Stimulated activated CD4-positive, alpha-beta T cell treated with anti-CD3 and anti-CD28 coated beads, Interleukin-4, amount 100 ng/mL, for 48 hours (primary cell): ENCODE measurements at places on chromosomes 12 and 14.

- DNase-seq = no peak
These were observed 48.4 kb downstream of the GTF2A1 start for GRCh38 chr14:81172353-81172752.

DNA sequence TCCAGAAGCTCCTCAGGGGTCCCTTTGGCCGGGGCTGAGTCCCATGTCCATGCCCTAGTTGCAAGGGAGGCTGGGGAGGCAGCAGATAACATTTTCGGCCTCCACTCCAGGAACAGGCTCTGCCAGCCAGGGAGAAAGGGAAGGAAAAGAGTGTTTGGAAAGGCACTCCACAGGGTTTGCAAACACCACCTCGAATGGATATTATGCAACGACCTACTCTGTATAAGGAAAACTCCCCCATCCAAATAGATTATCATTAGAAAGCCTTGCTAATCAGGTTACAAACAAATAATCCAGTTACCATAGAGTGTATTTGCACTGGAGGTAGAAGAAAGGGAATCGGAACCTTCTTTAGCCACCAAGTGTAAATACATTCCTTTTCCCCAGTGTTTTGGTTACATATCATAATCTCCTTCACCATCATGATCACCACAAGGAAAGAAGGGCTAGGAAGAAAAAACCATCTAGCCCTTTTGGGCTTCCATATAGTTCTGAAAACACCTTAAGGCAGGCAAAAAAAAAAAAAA, 40.4 kb downstream of the TMCC3 start:
- DNase-seq = no peak

- DNase-seq = no peak
These were observed 4.9 kb downstream of the ATP5MC2 start for GRCh38 chr12:53670971-53671370.

DNA sequence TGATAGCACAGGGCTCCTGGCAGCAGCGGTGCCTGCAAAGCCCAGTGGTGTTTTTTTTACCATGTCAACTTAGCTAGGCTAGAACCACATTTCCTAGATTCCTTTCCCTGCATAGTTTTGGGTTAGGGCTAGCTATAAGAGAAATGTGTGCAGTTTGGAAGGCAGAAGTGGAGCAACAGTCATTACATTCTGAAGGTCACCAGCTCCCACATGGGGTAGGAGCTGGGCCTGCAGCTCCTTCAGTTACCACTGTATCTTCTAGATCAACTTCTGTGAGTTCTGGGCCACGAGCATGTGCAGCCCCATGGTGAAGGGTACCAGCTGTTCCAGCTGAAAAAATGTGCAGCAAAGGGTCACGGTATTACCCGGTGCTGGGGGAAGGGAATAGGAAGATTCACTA, 2.3 kb upstream of the SLC25A3 start:
- DNase-seq = no peak

GRCh38 chr14:77067632-77068516, 30.2 kb upstream of the CIPC start:
- peak; percentile 42 for DNase-seq

GRCh38 chr12:32742133-32742532, 13.6 kb downstream of the YARS2 start:
- no peak for DNase-seq

DNA sequence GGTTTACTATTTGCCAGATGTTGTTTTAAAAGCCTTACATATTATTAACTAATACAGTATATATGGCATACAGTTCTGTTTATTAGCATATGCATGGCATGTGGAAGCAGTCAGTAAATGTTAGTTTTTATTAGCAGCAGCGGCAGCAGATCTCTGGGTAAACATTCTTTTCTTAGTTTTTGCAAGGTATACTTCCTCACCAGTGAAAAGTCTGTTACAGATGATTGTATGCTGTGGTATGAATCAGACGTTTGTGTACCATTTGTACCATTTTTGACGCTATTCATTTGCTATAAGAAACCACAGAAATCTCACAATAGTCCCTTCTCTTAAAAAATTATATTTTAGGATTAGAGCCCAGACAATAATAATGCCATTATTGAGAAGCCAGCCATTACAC, 17.8 kb downstream of the STK38L start:
- DNase-seq = no peak

DNA sequence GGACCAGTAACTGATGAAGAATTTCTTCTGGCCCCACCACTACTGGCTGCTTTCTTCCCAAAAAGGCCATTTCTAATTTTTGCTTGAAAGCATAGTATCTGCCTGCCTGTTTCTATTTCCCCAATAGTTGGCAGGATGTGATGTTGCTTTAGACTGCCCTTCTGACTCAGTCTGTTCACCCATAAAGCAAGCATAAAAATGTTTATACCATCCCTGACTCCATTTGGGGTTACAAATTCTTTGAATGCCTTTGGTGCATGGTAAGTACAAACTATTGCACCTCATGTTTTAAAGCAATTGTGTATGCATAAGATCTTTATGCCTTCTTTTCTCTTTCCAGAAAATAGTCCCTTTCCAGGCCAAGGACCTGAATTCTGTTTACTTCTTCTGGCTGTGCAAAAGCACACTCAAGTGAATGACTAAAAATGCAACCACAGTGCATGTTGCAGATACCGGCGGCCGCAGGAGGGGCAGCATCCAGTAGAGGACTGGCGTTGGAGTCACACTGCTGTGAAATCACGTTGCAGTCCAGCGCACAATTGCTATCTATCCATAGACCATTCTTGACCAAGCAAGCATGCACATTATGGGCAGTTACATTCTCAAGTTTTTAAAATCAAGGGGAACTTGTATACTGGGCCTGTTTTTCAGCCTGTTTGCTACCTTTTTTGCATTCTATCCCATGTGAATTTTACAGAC, 82.4 kb downstream of the SLC5A8 start:
- DNase-seq = no peak

DNA sequence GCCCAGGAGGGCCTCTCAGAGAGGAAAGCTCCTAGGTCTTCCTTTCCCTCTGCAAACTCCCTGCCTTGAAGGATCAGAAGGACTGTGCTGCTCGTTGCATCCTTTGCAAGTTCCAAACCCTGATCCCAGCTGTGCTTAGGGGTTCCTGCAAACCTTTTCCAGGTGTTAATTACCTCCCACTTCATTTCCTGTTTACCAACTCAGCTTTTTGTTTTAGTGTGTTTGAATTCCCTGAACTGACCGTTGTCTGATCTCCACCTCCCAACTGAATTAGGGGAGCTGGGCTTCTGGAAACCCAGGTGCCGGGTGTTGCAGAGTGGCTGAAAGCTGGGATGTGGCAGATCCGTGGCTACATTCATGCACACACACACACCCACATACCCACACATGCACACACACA, 20.6 kb upstream of the BDKRB1 start:
- DNase-seq = no peak

DNA sequence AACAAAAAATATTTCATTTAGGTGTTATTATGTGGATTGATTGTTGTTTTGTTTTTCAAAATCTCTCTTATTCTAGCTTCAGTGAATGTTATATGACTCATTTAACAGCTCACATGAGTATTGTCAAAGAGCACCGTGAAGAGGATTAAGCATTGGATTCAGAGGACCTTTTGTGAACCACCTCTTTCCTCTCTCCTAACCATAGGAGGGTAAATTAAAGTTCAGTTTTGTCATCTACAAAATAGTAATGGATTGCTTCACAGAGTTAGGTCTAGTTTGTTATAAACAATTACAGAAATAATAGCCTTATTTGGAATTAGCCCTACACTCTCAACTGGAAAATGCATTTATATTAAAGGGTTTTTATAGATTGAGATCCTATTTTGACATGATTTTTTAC, 962 bp upstream of the KERA start:
- DNase-seq = no peak

GRCh38 chr12:128600886-128601285, 222.9 kb downstream of the SLC15A4 start:
- DNase-seq = no peak

DNA sequence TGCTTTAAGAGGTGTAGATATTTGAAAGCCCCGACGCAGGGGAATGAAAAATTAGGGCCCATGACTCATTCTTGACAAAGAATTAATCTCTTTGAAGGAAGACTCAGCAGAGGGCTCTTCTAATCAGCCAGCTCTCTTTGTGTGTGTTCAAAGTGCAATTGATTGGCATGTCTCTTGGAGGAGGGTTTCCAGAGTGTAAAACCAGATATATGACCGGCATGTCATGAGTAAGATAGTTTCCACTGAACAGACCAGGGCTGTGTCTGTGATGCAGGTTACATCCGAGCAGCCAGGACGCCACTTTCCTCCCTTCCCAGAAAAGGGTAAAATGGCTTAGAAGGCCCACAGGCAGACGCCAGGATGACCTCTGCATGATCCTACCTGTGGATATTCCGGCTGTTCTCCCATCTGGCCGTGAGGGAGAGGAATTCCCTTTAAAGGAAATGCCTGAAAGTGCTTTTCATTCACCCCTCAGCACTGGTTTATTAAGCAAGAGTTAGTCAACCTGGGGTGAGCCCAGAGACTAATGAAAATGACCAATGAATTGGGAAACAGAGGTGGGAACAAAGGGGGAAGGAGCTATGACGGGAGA, 7.2 kb upstream of the KRT75 start:
- no peak for DNase-seq

DNA sequence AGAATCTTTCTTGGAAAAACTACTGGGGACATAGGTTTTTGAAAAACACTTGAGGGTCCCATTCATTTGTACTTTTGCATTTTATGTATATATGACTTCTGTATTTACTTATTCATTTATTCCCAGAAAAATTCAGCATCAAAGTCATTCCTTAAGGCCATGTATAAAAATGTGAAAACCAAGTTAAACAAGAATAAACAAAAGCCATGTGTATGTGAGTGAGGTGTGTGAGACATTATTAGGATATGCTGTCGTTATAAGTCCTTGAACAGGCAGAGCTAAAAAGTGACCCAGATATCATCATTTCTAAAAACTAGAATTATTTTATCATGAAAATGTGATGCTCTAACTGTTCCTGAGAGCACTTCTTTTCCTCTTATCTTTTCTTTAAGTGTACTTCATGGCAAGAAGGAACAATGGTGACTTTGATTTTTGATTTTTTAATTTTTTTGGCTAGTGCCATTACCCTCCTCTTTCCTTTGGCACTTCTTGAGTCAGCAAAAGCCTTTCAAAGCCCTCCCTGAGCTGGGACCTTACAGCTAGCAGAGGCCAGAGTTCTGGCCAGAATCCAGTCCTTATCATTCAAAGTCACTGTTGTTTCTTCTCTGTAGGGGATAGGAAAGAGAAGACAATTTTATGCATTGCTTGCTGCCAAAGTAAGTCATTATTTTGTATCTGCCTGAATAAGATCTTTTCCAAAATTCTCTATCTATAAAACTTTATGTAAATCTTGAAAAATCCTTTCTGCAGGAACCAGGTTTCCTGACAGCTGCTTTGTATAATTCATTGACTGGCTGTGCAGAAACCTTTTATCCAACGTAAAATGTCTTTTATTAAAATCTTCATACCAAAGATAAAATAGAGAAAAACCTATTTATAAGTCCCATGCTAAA, 419.7 kb upstream of the PRICKLE1 start:
- no peak for DNase-seq

- no peak for DNase-seq
These were observed 196.2 kb downstream of the CACNA1C start for GRCh38 chr12:2248901-2249381.

- DNase-seq = no peak
These were observed 299.8 kb upstream of the PRKD1 start for GRCh38 chr14:30227436-30227835.

- DNase-seq = no peak
These were observed 27.4 kb upstream of the BATF start for GRCh38 chr14:75494896-75495295.
